ENCODE measurements at places on chromosomes 5 and 9. TPM values are rescaled to one million over a fixed set of nuclear protein-coding genes. Genes with fewer than 3 reads are reported as not detected.

Gene QRFP
- total RNA-seq, result not detected

Gene PPWD1
- 32.7 TPM for total RNA-seq

DNA sequence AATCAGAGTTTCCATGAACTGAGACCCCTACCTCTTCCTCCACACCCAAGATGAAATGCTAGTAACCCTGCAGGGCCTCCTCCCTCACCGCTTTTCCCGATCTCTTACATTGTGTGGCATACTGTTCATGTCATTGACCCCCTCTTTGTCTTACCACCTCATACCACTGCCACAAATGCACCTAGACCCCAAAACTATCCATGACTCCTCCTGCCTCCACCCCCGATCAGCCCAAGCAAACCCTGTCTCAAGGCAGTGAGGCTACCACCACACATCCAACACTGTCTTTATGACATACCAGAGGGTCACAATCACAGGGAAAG is 55.7 kb downstream of the PLAC8L1 start:
- no peak for DNase-seq
- H3K27me3 ChIP-seq, result no peaks in the 10 kb centered on the region
- no peak overlapping the region for H3K4me3 ChIP-seq
- no peaks in the 10 kb centered on the region for H3K36me3 ChIP-seq

DNA sequence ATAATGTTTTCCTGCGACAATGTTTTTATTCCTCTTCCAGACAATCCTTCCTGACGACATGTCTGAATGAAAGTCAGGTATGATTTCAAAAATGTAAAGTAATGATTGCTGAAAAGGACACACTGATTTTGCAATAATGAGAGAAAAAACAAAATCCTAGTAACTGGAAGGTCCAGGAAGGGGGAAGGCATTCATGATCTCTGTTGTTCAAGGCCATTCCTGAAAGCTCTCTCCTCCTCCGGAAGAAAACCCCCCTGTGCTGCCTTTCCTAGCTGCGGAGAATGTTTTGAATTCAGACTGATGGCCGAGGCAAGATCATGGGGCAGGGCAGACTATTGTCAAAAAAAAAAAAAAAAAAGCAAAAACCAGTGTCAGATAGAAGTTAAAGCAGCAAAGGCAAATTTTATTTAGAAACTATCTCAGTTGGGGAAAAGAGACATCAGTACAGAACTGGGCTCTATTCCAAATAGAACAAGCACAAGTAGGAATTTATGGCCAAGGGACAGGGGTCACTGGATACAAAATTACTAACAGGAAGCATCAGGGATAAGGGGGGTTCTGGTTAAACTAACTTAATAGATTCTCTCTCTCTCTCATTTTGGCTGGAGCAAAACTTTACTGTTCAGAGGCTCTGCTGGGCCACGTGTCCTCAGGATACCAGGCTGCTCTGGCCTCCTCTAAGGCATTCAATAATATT is 36.5 kb upstream of the CTSV start:
- H3K36me3 ChIP-seq, result no peaks in the 10 kb centered on the region
- no peak overlapping the region for H3K27ac ChIP-seq
- no peak for DNase-seq
- H3K27me3 ChIP-seq, result no peaks in the 10 kb centered on the region

DNA sequence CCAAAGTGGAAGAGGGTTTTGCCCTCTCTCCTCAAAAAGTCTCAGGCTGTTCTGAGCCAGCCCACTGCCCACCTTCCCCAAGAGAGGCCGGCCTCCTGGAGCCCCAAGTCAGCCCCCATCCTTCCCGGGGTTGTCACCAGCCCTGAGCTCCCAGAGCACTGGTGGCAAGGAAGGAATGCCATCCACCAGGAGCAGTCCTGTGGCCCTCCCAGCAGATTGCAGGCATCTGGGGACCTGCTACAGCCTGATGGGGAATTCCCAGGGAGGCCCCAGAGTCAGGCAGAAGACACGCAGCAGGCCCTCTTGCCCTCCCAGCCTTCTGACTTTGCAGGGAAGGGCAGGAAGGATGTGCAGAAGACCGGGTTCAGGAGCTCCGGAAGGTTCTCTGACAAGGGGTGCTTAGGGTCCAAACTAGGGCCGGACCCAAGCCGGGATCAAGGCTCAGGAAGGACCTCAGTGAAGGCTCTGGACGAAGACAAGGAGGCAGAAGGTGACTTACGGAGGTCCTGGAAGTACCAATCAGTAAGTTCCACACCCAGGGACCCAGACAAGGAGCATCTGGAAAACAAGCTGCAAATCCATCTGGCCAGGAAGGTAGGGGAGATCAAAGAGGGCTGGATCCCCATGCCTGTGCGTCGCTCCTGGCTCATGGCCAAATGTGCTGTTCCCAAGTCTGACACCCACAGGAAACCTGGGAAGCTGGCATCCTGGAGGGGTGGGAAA is 3.7 kb downstream of the SPATA31E1 start:
- no peaks in the 10 kb centered on the region for H3K27me3 ChIP-seq
- no peaks in the 10 kb centered on the region for H3K4me1 ChIP-seq
